ENCODE measurements at places on chromosomes 13 and 19. TPM values are rescaled to one million over a fixed set of nuclear protein-coding genes. Genes with fewer than 3 reads are reported as not detected.

LRG1 gene
- polyA plus RNA-seq = 0.65 TPM

DNA sequence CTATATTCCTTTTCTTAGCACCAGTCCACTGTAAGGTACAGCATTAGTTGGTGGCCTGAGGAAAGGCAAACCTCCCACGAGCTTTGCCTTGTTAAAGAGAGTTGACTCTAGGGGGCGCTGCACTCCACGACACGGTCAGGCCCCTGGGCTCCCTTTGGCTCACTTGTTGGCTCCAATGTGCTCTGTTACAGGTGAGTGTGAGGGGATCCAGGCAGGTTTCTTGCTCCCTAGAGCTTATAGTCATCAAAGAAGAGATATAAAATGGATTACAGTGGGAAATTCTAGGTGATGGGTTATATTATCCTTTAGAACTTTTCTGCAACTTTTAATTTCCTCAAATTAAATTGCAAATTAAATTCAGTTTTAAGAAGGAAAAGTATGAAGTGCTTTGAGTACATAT is 3.7 kb downstream of the WDR87 start:
- DNase-seq = peak; percentile 69

DNA sequence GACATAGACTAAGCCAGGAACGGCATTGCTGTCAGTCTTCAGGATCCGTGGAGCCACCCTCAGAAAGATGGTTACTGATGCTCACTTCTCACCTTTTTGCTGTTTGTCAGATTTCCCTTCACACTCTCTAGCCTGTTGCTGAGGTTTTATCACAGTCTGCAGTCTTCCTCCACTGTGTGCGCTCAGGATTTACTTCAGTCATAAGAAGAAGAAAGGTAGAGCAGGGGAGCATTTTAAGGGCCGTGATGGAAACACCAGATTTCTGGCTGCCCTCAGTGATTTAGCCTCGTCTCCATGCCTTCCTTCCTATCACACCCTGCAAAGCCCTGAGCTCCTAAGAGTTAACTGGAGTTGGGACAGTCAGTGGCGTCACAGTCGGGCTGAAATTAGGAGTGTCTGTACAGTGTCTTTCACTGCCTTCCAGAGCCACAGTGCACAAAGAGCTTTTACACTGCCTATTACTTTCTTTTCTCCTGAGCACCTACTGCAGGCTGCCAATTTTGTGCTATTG is 60.0 kb upstream of the GPR183 start:
- DNase-seq = no peak

DNA sequence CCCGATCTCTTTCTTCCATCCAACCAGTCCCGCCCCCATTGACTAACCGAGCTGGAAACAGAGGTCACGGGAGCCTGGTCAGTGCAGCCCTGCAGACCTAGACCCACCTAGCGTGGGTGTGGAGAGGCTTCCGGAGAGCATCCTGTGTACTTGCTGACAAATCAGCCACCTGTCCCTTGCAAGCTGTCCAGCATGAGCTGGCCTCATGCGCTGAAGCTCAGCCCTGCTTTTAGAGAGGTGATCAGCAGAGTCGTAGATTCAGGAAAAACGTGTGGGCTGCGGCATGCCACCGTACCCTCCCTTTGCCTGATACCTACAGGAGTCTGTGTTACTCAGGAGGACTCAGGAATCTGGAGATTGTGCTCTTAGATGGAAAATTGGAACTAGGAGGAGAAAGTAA is 80.3 kb upstream of the UQCRFS1 start:
- DNase-seq = no peak

TYROBP gene
- 14.3 TPM for polyA plus RNA-seq

DNA sequence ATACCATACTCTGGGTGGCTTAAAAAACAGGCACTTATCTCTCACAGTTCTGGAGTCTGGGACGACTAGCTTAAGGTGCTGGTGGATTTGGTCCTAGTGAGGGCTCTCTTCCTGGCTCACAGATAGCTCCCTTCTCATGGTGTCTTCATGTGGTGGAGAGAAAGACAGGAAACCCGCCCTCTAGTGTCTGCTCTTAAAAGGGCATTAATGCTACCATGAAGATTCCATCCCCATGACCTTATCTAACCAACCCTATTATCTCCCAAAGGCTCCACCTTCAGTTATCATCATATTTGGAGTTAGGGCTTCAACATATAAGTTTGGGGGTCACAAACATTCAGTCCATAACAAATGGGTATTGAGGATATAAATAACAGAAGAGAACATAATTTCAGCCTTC is 139.4 kb downstream of the HS6ST3 start:
- DNase-seq = no peak

DNA sequence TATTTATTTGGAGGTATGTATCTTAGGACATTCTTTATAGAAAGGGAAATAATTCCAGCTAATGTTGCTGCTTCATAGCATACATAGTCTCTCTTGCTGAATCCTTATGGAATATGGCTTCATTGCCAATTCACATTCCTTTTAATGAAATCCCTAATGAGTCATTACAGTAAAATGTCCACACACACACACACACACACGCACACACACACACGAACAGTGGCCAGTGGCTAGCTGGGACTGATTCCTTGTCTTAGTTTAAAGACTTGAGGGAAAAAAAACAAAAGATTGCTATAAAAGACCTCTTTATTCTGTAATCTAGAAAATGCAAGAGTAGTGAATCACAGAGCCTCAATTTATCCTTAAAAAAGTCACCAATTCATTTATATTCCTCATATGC is 301.6 kb downstream of the SLITRK6 start:
- DNase-seq = no peak

FFAR1 gene
- 0.52 TPM for polyA plus RNA-seq

DNA sequence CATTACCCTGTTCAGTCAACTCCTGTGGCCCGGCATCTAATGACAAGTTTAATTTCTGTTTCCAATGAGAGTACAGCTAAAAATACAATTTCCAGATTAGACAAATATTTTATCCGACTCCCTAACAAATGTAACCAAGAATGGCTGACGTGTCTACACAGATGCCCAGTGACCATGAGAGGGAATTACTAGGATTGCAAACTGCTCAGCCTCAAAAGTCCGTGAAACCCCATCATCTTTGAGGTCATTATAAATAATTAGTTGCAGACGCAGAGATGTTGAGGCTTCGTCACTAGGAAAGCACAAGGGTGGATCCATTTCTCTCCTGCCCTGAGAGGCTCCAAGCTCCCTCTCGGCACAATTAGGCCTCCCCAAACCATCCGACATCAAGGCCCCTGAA is 104.1 kb upstream of the ZNF507 start:
- DNase-seq = no peak

KCNN1 gene
- polyA plus RNA-seq = 8.4 TPM

NDUFB7 gene
- 67.6 TPM for polyA plus RNA-seq

DNA sequence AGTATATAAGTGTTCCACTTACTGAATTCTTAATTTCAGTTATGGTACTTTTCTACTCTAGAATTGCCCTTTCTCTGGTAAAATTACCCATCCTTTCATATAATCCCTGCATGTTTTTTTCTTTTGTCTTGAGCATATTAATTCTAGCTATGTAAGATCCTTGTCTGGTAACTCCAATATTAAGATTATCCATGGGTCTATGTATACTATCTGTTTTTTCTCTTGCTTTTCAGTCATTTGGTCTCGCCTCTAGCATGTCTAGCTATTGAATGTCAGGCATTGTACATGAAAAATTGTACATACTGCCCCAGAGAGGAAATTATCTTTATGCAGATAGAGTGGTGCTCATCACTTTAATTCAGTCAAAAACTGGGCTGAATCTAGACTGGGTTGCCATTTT is 50.4 kb upstream of the CALM3 start:
- no peak for DNase-seq

DNA sequence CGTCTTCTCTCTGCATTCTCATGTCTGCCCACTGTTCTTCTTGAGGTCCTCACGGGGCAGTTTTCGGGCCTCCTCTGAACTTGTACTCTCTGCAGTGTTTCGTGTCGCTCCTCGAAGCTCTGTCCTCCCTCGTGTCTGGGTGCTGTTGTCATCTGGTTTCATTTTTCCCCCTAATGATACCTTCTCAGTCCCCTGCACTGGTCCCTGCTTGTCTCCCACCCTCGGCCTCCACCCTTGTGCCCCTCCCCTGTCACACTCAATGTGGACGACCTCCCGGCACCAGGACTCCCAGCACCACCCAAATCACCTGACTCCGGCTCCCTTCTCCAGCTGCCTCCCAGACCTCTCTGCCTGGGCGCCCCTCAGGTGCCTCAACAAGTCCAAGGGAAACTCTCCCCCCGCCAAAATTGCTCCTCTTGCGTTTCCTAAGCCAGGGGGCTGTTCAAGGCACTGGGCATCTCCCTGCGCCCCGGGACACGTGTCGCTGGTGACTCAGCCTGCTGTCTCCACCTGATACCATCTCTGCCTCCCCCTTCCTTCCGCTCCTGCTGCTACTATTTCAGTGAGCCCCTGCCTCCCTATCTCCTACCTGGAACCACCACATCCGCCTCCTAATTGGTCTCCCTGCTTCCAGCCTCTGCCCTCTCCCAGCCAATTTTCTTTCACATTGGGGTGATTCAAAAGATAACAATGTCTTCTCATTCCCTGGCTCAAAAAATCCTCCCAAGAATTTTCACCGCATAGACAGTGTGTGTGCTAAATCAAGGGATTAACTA is 49.5 kb downstream of the RFX2 start:
- no peak for DNase-seq

DNA sequence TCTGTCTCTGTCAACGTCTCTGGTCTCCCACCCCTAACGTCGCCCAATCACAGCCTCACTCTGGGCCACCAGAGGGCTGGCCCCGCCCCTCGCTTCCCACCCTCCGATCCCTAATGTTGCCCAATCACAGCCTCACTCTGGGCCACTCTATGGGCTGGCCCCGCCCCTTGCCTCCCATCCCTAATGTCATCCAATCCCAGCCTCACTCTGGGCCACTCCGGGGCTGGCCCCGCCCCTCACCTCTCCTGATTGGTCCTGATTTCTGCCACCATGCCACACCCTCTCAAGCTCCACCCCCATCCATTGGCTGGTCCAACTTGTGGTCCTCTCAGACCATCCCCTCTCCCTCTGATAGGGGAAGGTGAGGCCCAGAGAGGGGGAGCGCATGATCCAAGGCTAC is 24.9 kb downstream of the CELF5 start:
- DNase-seq = no peak

DNA sequence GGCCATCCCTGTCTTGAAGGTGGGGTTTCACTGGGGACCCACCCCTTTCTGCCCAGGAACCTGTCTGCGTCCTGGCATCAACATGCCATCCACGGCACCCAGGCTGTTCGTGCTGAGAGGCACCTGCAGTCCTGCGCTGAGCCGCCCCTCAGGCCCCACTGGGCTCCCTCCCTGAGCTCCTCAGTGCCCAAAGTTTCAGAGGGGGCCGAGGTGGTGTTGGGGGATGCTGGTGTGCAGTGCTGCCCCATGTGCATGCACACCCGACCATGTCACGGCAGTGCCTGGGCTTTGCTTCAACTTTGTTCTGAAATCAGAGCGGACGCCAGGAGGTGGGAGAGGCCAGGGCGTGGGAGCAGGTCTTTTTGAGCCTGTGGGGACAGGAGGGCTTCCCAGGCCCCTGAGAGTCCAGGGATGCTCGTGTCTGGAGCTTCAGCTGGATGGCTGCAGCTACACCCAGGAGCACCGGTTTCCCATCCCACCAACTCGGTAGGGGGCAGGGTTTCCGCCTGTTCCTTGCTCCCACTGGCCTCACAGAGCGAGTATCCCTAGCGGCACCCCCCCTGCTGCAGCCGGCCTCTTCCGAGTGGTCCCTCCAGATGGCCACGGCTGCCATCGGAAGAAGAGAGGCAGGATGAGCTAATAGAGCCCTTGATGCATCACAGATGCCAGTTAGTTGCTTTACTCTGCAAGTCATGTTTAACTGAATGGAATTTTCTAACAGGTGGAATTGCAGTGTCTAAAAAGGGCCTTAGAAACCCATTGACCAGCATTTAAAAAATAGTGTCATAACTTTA is 44.0 kb downstream of the WDFY2 start:
- no peak for DNase-seq

ISYNA1 gene
- polyA plus RNA-seq = 123 TPM

DNA sequence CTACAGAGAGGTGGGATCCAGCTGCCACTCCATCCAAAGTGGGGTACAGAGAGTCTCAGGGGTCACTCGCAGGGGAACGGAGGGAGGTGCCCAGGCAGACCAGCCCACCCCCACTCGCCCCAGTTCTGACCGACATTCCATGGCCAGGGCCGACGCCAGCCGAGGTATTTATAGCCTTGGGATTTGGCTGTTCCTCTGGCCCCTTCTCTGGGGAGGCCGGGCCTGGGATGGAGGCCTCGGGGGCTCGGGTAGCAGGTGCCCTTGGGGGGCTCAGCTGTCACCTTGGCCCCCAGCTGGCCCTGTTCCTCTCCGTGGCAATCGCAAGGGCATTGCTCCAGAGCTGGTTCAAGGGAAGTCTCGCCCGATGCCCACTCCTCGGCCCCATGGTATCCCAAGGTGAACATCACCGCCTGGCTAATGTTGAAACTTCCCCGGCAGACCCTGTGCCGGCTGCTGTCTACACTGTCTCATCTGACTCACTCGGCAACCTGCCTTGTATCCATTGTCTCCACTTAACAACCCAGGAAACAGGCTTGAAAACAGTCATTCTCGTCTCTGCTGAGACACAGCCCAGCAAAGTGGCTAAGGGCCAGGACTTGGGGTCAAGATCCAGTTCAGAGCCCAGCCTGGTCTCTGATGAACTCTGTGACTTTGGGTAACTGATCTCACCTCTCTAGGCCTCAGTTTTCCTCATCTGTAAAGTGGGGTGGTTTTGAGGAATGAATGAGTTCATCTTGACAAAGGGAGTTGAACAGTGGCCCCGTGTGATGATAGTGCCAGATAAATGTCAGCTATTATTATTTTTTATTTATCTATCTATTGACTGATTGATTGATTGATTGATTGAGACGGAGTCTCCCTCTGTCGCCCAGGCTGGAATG is 9.7 kb downstream of the PRKACA start:
- DNase-seq = no peak

- DNase-seq = no peak
Measured at GRCh38 chr13:24505756-24506155, 6.8 kb downstream of the PARP4 start.

DNA sequence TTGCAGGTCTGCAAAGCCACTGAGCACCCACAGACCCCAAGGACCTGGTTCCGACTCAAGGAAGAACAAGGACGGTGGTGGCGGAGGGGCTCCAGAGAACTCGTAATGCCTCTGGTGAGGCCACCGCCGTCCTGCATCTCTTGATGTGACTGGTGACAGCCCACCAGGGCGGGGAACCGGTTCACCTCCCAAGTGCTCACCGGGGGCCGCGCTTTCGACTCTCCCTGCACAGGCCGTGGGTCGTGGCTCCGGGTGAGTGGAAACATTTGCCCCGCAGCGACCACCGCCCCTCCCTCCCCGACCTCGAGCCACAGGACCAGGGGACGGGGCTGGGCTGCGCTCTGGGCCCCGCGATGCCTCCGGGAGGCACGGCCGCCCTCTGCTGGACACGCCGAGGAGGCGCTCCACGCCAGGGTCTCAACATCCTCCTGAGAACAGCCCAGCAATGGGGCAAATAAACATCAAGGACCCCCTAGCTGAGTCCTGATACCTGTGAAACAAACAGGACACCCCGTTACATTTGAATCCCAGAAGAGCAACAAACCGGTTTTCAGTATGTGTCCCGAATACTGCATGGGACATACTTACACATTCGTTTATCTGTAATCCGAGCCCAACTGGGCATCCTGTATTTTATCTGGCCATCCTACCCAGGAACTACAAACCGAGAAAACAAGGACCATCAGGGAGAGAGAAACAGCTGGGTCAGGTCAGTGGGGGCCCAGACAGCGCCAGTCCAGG is 3.9 kb upstream of the PLPP2 start:
- DNase-seq = no peak

Measured in renal cortex interstitium (tissue), 15 donors.